ENCODE measurements at places on chromosomes 2 and 18.
A peak's percentile ranks its signal among the peaks of the same experiment; 100 is the strongest.

DNA sequence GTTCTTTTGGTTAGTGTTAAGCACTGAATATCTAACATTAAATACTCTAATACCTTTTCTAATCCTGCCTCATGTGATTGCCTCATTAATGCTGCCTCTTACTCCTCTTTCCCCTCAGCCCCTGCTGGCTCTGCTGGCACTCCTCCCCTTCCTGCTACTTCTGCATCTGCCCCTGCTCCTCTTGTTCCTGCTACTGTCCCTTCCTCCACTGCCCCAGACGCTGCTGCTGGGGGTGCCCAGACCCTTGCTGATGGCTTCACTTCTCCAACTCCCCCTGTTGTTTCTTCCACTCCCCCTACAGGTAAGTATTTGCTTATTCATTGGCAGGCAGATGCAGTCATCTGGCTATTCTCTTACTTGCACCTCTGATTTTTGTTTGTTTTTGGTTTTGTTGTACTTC, 68.5 kb downstream of the ABI2 start:
- no peak for DNase-seq

DNA sequence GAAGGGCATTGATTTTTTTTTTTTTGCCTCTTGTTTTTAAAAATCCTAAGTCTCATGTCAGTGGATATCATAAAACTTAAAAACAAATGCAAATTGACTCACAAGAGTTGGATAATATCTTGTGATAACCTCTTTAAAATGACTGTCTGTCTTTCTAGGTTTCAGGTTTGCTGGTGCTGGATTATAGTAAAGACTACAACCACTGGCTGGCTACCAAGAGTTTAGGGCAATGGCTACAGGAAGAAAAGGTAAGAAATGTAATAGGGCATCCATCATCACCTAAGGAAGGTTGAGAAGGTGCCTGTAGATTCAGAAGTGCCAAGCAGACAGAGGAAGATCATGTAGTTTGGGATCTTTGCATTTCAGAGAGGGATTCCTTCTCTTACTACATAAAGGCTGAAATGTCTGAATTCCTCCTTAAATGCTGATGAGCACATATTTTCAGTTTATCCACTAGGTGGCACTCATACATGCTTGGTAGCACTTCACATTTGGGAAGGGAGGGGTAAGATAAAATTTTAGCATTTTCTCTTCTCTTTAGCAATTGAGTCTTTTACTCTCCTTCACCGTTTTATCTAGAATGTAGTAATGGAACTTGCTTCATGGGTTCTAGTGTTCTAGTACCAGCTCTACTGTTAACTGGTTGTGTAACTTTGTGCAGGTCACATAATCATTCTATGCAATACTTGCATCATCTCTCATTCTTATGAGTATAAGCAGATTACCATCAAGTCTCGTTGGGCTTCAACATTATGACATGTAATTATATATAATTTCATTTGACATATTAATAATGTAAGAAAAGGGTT, 21.1 kb downstream of the CPS1 start:
- DNase-seq, result no peak

DNA sequence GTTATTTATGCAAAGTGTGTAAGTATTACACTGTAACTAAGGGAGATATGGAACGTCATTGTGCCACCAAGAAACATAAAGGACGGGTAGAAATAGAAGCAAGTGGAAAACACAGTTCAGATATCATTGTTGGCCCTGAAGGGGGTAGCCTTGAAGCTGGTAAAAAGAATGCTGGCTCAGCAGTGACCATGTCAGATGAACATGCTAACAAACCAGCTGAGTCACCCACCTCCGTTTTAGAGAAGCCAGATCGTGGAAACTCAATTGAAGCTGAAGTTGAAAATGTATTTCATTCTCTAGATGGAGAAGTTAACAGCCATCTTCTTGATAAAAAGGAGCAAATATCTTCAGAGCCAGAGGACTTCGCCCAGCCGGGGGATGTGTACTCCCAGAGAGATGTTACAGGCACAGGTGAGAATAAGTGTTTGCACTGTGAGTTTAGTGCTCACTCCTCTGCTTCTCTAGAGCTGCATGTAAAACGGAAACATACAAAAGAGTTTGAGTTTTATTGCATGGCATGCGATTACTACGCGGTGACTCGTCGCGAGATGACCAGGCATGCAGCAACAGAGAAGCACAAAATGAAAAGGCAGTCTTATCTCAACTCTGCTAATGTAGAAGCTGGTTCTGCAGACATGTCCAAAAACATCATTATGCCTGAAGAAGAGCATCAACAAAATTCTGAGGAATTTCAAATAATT, 36.1 kb downstream of the ZNF407 start:
- no peak for DNase-seq

DNA sequence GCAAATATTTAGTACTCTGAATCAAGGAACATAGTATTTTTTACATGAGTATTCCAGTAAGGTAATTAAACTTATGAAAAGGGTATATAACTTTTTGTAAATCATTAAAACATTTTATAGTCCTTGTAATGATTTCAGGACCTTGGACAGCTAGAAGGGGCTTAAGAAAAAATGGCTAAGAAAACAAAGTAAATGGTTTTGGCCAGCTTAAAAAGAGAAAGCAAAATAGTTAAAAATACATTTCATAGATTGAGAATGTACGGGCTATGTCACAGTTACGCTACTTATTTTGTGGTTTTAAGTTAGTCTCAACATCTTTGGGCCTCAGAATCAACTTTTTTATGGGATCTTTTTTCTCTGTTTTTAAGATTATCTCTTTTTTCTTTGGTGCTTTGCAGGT, 26.7 kb downstream of the POLI start:
- no peak for DNase-seq

DNA sequence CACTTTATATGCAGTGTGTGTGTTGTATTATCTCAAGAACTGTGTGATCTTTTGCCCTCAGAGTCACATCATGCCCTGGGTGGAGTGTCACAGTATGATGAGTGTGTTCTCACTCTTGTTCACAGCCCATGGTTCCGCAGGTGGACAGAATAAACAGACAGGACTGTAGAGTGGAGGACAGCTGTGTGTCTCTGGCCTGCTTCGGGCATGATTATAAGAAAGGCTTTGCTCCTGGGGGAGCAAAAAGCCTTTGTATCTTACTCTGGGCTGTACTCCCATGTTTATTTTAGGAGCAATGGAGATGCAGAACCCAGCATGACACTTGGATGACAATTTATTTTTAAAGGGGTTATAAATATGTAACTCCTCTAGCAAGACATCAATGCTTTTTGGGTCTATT, 371.7 kb upstream of the MEX3C start:
- no peak for DNase-seq

DNA sequence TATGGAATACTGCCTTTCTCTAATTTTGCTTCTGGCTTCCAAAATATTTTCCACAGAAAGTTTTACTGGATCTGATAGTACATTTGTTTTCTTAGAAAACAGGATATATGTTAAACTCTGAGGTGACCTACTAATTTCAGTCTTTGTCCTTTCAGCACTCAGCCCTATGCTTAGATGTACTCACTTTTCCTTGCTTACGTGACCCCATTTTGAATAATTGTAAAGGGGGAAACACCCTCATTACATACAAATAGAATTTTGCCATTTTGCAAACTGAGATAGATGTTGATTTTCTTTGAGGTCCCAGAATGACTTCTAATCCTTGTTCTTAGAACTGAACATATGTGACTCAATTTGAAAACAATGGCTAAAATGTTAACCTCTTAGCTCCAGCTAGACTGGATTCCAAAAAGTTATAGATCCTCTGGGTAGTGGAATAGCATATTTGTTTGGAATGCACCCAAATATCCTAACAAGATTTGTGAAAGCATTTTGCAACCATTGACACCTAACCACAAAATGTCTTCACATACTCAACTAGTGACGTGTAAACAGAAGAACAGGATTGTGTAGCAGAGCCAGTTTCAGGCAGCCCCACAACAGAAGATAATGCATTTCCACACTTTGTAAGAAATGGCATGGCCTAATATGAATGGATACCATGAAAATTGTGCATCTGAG, 44.8 kb upstream of the EHBP1 start:
- no peak for DNase-seq

GRCh38 chr2:126657636-126658318, 1.8 kb downstream of the GYPC start:
- peak; percentile 45 for DNase-seq

GRCh38 chr2:169573974-169574299, 272 bp upstream of the FASTKD1 start:
- no peak for DNase-seq

DNA sequence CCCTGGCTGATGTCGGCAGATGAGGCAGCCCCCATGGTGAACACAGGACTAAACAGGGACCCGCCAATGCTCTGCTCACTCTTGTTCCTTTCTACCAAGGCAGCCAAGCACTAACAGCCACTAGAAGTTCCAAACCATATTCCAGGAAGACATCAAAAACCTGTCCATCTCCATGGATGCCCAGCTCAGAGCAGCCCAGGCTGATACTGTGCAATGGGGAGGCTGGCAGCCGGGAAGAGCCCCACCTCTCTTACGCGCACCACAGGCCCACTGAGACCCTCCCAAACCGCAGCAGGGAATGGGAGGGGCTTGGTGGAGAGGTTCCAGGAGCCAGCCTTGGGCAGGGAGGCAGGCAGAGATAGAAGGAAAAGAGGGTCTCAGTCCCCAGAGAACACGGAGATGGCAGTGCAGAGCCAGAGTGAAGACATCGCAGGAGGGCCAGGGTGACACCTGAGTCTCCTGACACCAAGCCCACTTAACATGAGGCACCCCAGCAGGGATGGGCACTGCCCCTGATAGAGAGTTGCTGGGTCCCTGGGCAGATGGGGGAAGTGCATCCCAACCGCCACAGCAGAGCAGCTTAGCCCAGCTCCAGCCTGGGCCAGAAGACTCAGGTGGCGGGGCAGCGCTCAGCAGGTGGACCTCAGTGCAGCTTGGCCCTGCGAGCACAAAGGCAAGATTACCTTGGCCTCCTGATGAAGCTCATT, 3.4 kb downstream of the HS6ST1 start:
- DNase-seq, result no peak

DNA sequence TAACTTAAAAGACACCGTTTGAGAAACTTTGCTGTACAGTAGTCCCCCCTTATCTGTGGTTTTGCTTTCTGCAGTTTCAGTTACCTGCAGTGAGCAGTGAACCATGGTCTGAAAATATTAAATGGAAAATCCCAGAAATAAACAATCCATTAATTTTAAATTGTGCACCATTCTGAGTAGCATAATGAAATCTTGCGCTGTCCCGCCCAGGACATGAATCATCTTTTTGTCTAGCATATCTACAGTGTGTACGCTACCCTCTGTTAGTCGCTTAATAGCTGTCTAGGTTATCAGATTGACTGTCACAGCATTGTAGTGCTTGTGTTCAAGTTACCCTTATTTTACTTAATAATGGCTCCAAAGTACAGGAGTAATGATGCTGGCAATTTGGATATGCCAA, 6.1 kb downstream of the ARPC2 start:
- DNase-seq, result no peak

GRCh38 chr18:23283916-23284430, 148.7 kb downstream of the CABLES1 start:
- no peak for DNase-seq

GRCh38 chr2:203431391-203432185, 103.4 kb downstream of the ABI2 start:
- no peak for DNase-seq

GRCh38 chr2:60979231-60979630, 38.3 kb upstream of the PEX13 start:
- no peak for DNase-seq

GRCh38 chr2:181241797-181242196, 215.4 kb upstream of the ITGA4 start:
- no peak for DNase-seq
